ENCODE measurements at places on chromosomes 16 and 17.

GRCh38 chr16:62224646-62225209, 188.5 kb upstream of the CDH8 start:
- DNase-seq = no peak

GRCh38 chr16:27353853-27354252, 40.1 kb downstream of the IL4R start:
- DNase-seq = no peak

GRCh38 chr16:57843400-57843799, 41.1 kb upstream of the KIFC3 start:
- no peak for DNase-seq

DNA sequence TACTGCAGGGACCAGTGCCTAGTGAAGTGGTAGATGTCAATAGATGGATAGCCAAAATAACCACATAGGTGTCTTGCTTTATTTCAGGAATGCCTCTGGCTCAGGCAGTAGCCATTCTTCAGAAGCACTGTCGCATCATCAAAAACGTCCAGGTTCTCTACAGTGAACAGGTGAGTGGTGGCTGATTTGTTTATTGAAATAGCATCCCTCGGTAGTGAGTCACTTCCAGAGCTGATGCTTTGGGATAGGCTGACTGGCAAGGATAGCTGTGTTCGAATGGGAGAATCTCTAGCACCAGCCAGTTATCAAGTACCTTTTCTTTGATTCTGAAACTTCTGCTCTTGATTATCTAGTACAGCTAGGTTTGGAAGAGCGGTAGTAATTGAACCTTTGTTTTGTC, 10.3 kb downstream of the PHAF1 start:
- no peak for DNase-seq

DNA sequence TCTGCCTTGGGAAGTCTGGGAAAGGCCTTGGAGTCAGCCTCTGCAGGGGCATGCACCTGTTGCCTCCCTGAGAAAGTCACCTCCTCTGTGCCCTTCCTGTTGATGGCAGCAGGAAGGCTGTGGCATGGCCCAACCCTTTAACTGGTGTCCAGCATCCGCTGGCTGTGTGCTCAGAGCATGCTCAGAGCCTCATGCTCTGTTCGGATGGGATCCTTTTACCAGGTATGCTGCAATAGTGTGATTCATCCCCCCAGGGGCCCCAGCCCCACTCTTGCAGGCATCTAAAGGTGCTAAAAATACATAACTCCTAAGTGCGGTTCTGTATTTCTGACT, 24.9 kb downstream of the KLHL36 start:
- DNase-seq = no peak

- no peak for DNase-seq
These were observed 132.2 kb upstream of the CDC42EP4 start for GRCh38 chr17:73444021-73444420.

DNA sequence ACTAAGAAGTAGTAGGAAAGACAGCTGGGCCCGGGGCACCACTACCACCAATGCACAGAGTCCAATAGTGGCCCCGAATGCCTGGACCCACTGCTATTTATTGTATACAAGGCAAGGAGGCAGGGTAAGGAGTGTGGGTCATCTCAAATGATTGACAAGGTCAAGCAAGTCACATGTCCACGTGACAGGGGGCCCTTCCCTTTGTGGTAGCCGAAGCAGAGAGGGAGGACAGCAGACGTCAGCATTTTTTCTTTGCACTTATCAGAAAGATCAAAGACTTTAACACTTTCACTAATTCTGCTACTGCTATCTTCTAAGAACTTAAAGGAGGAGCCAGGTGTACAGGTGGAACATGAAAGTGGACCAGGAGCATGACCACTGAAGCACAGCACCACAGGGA, 6.5 kb downstream of the VPS53 start:
- DNase-seq = no peak

GRCh38 chr17:40563220-40564052, 1.8 kb downstream of the CCR7 start:
- no peak for DNase-seq

DNA sequence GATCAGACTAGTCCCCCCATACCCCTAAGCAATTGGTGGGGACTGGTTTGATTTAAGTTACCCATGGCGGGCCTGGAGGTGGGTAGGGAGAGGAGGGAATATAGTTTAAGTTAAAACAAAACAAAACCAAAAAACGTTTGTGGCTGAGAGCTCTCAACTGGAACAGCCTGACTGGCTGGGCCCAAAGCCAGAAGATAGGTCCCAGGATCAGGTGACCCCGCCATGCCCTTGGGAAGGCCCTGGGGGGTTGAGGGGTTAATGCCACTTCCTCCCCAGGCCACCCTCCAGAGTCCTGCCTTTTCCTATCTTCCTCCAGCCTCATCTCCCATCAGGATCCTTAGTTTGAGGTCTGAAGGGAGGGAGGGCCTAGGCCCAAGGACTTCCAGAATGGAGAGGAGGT, 82.3 kb upstream of the LHX1 start:
- DNase-seq = no peak

DNA sequence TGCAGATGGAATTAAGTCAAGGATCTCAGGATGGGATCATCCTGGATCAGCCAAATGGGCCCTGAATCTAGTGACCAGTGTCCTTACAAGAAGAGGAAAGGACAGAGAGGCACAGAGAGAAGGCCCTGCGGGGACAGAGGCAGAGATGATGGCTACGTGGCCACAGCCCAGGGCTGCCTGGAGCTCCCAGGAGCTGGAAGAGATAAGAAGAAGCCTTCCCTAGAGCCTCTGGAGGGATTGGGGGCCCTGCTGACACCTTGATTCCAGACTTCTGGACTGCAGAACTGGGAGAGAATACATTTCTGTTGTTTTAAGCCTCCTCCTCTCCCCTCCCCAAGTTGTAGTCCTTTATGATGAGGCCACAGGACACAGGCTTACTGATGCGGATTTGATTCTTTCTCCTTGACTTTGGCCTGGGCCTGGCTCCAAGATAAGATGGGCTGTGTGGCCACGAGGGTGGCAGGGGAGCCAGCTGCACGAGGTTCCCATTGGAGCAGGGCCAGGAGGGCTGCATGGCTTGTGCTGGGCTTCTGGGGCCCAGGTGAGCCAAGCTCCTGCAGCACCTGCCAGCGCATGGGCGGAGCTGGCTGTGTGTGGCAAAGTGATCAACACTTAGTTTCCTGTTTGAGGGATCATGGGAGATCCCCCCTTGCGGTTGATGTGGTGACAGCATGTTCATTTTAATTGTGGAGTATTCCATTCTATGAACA, 146.1 kb downstream of the IRF8 start:
- no peak for DNase-seq

GRCh38 chr16:4093495-4094126, 22.6 kb downstream of the ADCY9 start:
- DNase-seq = peak; percentile 38

- no peak for DNase-seq
These were observed 225.4 kb upstream of the NLRP1 start for GRCh38 chr17:5809580-5810188.

GRCh38 chr17:67759355-67760171, 41.8 kb downstream of the NOL11 start:
- peak; percentile 42 for DNase-seq

DNA sequence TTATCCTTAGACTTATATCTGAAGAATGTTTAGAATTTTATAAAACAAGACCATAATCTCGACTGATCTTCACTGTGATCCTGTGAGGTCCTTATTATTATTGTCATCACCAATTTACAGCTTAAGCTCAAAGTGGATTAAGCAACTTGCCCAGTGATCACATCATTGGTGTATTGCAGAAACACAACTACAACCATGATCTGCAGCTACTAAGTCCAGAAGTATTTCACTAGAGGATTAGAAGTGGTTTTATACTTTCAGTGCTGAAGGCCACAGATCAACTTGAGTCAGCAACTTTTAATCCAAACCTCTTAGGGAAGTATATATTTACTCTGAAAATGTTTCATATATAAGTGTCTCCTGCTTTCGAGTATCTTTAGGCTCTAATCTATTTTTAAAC, 624.3 kb upstream of the SOX9 start:
- no peak for DNase-seq

- DNase-seq = no peak
These were observed 71.3 kb downstream of the FTO start for GRCh38 chr16:53775106-53775820.

DNA sequence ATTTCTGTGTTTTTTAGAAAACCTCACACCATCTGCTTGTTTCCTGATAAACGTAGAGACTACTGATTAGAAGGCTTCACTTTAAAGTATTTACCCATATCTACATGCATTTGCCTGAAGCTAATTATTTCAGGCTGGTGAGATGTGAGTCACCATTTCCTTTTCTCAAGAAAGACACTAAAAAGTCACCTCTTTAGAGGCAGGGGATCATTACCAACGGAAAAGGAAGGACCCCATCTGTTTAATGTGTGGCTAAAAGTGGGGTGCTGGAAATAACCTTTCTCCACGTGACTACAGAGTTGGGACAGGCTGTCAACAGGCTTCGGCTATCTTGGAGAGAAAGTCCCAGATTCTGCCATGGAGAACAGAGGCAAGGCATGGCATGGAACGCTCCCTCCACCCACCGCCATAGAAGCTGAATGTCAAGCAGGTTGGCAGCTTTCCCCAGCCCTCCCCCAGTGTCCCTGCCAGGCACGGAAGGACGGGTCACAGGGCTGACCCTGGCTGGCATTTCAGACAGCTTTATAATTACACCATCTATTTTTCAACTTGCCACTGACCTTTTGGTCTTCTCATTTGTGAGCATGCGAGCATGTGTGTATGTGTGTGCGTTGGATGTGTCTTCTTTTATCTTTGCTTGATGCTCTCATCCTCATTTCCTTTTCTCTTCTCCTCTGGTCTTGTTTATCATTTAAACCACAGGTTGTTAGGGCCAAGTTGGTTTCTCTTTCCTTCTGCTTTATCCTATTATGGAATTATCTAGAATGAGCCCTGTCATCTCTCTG, 157.0 kb downstream of the CPPED1 start:
- DNase-seq = no peak

GRCh38 chr16:27106305-27106704, 39.6 kb downstream of the C16orf82 start:
- no peak for DNase-seq

DNA sequence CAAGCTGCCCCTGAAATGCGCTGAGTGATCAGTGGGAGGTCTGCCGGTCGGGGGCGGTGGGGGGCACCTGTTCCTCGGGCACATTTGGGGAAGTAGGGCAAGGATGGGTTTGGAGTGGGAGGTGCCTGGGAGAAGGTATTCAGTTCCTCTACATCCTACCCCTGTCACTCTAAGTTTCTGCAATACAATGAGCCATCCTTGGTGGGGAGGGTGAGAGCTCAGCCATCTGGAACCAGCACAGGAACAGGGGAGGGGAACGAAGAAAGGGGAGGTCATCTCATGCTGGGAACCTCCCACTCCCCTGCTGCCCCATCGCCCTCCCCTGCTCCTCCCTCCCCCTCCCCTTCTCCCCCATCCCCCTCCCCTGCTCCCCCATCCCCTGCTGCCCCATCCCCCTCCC, 4.2 kb downstream of the DPH1 start:
- no peak for DNase-seq

DNA sequence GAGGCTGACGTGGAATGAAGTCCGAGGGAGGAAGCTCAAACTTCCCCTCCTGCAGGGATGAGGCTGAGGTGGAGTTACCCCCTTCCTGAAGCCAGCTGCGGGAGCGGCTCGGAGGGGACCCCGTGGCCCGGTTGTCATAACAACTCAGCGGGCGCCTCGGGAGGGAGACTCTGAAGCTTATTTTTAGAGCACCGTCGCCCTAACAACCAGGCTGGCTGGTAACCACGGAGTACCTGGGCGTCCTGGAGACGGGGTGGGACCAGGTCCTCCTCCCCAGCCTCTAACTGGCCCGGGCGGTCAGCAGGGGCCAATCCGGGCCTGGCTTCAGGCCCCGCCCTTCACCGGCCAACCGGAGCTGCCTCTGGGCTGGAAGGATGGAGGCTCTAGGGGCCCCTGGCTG, 27.7 kb downstream of the NECAB2 start:
- DNase-seq = peak; percentile 14

DNA sequence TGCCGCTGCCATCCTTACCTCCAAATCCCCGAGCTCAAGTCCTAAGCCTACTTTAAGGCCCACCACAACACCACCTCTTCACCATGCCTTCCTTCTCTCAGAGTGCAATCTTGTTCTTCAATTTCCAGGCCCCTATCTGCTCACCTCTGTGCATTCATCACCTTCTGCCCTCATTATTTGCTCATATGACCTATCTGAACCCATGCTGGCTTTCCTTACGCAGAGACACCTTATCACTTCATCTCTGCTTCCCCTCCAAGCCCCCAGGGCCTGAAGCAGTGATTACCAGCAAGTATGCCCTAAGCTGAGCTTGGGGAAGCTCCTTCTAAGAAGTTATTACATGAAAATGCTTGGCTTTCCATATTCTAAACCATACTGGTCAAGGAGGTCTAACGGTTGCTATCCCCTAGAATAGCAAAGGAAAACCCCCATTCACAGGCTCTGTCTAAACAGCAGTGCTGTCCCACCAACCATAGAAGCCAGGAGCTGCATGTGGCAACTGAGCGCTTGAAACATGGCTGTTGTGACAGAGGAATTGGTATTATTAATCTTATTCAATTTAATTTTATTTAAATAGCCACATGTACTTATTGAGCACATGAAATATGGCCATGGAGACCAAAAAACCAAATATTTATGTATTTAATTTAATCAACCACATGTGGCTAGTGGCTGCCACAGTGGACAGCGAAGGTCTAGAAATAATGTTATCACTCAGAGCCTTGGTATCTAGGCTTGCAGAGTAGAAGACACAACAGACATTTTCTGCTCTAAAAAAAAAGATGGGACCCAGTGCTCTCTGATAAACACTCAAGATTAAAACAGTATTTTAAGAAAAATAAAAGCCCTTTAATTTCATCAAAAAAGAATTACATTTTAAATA, 13.9 kb downstream of the USP7 start:
- no peak for DNase-seq

GRCh38 chr16:72913551-72913950, 134.4 kb downstream of the ZFHX3 start:
- DNase-seq = no peak

GRCh38 chr16:68737046-68737729, at the start of gene CDH1:
Gene CDH1 (plus strand): TSS chr16:68737292. CDS start chr16:68737416, 124 bp downstream.
- DNase-seq = peak; percentile 17

DNA sequence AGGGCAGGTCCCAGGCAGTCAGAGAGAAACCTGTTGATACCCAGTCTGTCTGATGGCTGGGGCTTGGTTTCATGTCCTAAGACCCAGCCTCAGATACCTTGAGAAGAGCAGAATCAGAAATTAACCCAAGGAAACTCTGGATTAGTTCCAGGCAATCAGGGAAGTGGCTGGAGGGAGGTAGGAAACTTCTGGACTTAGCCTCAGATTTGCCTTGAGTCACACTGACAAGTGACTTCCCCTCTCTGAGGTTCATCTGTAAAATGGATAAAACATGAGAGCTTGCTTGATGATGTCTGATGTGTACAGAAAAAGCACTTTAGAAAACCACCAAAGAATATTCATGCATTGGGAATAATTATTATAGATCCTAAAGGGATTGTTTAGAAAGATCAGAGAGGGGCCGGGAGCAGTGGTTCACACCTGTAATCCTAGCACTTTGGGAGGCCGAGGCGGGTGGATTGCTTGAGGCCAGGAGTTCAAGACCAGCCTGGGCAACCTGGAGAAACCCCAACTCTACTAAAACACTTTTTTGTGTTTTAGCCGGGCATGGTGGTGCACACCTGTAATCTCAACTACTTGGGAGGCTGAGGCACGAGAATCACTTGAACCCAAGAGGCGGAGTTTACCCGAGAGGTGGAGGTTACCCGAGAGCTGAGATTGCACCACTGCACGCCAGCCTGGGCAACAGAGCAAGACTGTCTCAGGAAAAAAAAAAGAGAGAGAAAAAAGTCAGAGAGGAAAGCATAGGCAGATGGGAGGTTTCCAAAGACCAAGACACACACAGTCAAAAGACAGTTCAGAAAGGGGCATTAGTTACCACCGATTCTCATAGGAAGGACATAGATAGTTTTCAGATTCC, 3.8 kb downstream of the CIITA start:
- no peak for DNase-seq
